ENCODE measurements at places on chromosomes 2 and 18. TPM values are rescaled to one million over a fixed set of nuclear protein-coding genes. Genes with fewer than 3 reads are reported as not detected.

Gene NPHP1
- 2.7 TPM for total RNA-seq

Gene SPP2
- not detected for total RNA-seq

Gene GKN2
- total RNA-seq: not detected

Gene PTPRN
- not detected for total RNA-seq
